ENCODE measurements at places on chromosomes 4 and X. TPM values are rescaled to one million over a fixed set of nuclear protein-coding genes. Genes with fewer than 3 reads are reported as not detected.

DNA sequence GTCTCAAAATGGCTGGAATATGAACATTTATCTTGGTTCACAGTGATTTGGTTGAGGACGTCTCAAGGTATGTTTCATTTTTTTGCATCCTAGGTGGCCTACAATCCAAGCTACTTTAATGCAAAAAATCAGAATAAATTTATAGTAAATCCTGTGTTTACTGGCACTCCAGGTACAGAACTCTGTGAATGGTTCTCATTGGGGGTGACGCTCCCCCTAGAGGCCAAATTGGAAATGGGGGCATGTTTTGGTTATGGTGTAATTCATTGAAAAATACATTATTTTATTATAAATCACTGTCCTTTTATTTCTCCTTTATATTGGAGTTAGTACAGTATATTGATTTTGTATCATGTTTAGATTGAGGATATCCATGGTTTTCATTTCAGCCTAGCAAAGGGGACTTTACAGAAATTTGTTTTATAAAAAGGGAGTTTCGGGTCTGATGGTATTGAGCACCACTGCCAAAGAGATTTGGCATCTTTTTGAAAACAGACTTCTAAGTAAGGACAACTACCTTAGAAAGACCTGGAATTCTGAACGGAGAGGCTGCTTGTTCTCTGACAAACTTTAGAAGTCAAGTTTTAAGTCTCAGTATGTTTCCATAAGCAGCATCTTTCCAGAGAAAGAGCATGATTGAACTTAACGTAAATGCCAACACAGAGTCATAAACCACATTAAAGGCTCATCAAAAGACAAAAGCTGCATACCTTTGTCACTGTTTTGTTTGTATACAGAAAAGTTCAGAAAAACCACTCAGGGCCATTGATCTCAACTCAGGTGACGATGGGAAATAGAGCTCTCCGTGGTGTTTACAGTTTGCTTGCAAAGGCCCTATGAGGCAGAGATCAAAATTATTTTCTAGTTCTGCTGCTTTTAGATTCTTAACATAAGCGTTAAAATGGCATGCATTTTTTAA, 19.4 kb downstream of the MTM1 start:
- no peaks in the 10 kb centered on the region for H3K36me3 ChIP-seq
- no peak overlapping the region for H3K4me3 ChIP-seq
- no peak for DNase-seq
- H3K4me1 ChIP-seq = no peaks in the 10 kb centered on the region
- H3K27ac ChIP-seq = no peak overlapping the region

GRCh38 chrX:134603806-134604700, 54.2 kb downstream of the PLAC1 start:
- H3K27me3 ChIP-seq = no peaks in the 10 kb centered on the region
- no peak overlapping the region for H3K27ac ChIP-seq
- no peak overlapping the region for H3K4me3 ChIP-seq
- no peaks in the 10 kb centered on the region for H3K4me1 ChIP-seq

DNA sequence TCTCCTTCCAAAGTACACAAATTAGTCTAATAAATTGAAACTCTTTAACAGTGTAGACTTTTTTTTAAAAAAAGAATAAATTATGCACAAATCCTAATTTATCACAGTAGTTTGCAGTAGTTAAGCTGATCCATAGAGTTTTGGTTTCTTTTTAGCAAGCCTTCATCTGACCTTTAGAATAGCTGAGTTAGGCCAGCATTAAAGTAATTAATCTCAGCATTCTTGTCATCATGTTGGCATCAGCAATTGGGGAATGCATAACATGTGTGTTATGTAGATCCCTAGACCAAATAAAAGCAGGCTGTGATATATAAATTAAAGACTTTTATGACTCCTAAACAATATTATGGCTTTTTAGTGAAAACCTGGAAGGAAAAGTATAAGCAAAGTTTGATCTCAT, 426.5 kb upstream of the PABPC4L start:
- no peak overlapping the region for H3K4me3 ChIP-seq
- H3K36me3 ChIP-seq = no peaks in the 10 kb centered on the region
- no peaks in the 10 kb centered on the region for H3K4me1 ChIP-seq

- H3K4me3 ChIP-seq = no peak overlapping the region
- no peaks in the 10 kb centered on the region for H3K36me3 ChIP-seq
- no peak overlapping the region for H3K27ac ChIP-seq
- no peak for DNase-seq
- H3K27me3 ChIP-seq = no peaks in the 10 kb centered on the region
Observed at GRCh38 chr4:137610960-137611359, 78.7 kb upstream of the PCDH18 start.

DNA sequence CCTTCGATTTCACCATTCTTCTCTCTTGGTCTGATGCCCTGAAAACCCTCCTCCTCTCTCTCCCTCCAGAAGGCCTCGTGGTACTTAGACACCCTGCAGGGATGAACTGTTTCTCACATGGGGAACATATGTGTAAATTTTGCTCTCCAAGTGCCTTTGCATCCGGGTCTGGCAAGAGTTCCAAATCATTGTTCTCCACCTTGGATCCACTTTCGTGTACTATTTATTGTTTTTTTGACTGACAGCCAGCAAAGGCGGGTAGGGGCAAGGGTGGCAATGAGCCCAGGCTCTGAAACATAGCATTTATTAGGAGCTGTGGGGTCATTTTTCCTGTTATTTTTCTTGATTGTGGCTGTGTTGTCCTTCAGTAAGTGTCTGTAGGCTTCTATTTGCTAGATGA, 81.7 kb downstream of the RTL5 start:
- H3K4me1 ChIP-seq = peaks cover 15% of the 10 kb centered on the region
- no peak overlapping the region for H3K27ac ChIP-seq
- H3K4me3 ChIP-seq = no peak overlapping the region

- no peaks in the 10 kb centered on the region for H3K36me3 ChIP-seq
- DNase-seq = no peak
- peaks cover 6% of the 10 kb centered on the region for H3K4me1 ChIP-seq
- H3K4me3 ChIP-seq = no peak overlapping the region
- no peak overlapping the region for H3K27ac ChIP-seq
Observed at GRCh38 chrX:63713526-63713925, 71.5 kb downstream of the ARHGEF9 start.

DNA sequence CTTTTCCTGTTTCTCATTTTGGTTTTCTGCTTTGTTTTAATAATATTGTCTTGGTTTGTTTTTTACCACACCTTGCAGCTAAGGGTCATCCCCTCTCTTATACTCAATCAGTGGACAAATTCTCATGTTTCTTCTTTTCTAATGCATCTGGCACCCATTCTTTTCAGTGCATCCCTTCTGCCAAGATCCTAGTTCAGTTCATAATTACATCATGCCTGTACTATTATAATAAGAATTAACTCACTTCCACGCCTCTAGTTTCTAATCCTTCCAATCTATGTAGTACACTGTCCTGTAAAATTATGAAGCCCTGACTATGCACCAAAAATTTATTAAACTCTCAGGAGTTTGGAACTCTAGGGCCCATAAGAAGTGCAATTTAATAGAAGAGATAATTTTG, 126.1 kb downstream of the FAT4 start:
- DNase-seq = no peak
- H3K27me3 ChIP-seq = no peaks in the 10 kb centered on the region
- no peaks in the 10 kb centered on the region for H3K4me1 ChIP-seq

- no peak overlapping the region for H3K4me3 ChIP-seq
- H3K27ac ChIP-seq = no peak overlapping the region
- no peaks in the 10 kb centered on the region for H3K27me3 ChIP-seq
- H3K36me3 ChIP-seq = no peaks in the 10 kb centered on the region
- no peaks in the 10 kb centered on the region for H3K4me1 ChIP-seq
- DNase-seq = no peak
Observed at GRCh38 chrX:142089193-142089592, 115.9 kb downstream of the MAGEC2 start.

DNA sequence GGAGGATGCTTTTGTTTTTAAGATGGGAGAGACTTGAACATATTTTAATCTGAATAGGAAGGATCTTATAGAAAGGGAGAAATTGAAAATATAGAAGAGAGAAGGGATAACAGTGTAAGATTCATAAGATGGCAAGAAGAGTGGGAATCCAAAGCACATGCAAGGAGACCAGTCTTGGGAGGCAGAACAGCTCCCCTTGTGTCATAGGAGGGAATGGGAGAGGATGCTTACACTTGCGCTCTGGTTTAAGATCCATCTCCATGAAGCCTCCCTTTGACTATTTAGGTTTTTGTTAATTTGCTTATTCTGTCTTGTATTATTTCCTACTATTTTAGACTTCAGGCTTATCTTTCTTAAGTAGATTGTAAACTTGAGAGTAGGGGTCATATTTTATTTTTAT, 42.7 kb downstream of the KIF4A start:
- H3K27ac ChIP-seq = no peak overlapping the region
- no peak overlapping the region for H3K4me3 ChIP-seq
- no peaks in the 10 kb centered on the region for H3K27me3 ChIP-seq

GRCh38 chr4:26719954-26720552, 136.2 kb downstream of the TBC1D19 start:
- no peak for DNase-seq
- no peak overlapping the region for H3K4me3 ChIP-seq
- no peaks in the 10 kb centered on the region for H3K4me1 ChIP-seq
- H3K36me3 ChIP-seq = peaks cover 4% of the 10 kb centered on the region
- no peaks in the 10 kb centered on the region for H3K27me3 ChIP-seq

DNA sequence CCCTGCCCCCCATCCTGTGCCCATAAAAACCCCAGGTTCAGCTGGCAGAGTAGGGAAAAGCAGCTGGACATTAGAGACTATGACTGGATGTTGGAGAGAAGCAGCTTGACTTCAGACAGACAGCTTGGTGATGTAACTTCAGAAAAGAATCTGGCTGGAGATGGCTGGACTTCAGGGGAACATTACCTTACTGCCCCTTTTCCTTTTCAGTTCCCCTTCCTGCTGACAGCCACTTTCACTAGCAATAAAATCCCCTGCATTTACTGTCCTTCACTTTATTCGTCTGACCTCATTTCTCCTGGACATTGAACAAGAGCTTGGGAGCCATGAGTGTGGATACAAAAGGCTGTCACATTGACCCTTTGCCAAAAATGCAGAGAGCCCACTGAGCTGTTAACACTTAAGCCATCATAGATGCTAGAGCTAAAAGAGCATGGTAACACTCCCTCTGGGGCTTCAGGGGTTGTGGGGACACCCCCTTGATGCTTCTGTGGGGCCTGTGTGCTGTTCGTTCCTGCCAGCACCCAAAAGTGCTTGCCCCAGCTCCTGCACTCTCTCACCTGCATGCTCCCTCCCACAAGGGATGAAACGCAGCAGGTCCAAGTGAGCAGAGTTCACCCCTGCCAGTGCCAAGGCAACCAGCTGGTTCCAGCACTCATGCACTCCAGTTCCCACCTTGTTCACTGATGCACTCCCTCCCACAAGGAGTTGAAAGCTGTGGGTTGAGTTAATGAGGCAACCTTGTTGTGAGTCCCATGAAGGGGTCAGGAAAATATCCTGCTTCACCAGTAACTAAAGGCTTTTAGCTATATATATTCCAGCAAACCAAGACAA, 263.8 kb upstream of the NDST3 start:
- no peaks in the 10 kb centered on the region for H3K4me1 ChIP-seq
- H3K27me3 ChIP-seq = no peaks in the 10 kb centered on the region
- no peak for DNase-seq
- H3K36me3 ChIP-seq = no peaks in the 10 kb centered on the region
- H3K27ac ChIP-seq = no peak overlapping the region
- H3K4me3 ChIP-seq = no peak overlapping the region

The NDP gene
- not detected for total RNA-seq

The MAGEA8 gene
- total RNA-seq = not detected

The PHOX2B gene
- total RNA-seq = not detected

All from upper lobe of left lung (tissue), 6 donors.